ENCODE measurements at places on chromosomes 3 and 15. TPM values are rescaled to one million over a fixed set of nuclear protein-coding genes. Genes with fewer than 3 reads are reported as not detected.

Gene CLDN16
- polyA plus RNA-seq: 0.41 TPM

DNA sequence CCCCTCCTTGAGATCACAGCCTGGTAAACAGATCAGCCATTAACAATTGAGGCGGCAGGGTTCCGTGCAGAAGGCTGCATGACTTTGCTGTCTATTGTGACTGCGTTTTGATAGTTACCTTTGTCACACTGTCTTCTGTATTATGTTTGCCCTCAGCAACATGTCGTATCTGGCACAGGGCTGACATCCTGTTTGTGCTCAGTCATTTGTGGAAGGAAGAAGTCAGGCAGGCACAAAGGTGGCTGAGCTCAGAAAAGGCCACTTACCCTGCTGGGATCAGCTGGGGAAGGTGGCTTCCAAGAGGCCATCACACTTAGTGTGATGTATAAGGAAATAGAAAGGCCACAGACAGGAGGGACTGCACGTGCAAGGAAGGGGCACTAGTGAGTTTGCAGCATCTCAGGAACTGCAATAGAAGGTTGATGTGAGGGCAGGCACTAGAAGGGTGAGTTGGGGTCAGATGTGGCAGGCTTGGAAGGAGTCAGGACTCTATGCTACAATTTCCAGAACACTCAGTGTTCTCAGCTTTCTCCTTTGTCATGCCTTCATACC, 13.4 kb downstream of the PML start:
- no peak for DNase-seq

GRCh38 chr15:58988006-58988785, 733 bp downstream of the RNF111 start:
- DNase-seq: no peak

DNA sequence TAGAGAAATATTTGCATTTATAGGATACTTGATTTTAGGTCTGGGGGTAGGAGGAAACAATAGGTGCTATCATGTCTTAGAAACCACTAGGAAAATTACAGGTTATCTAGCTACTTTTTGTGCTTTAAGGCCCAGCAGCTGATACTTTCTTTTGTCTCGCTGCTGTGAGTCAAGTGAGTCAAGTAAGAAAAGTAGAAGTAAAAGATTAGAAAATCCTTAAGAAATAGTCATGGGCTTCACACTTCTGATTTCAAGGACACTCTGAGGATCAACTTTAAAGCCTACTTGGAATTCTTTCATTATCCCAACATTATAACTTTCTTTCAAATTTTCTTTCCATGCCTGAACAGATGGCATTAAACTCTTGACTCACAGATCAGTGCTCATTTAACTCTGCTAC, 95.2 kb upstream of the RBMS3 start:
- DNase-seq: no peak

GRCh38 chr15:90178468-90179435, 22.4 kb upstream of the SEMA4B start:
- DNase-seq: no peak

Measured in spinal cord (tissue), 10 donors.